RWPE1 (cell line): ENCODE measurements at places on chromosomes 16 and 17.

DNA sequence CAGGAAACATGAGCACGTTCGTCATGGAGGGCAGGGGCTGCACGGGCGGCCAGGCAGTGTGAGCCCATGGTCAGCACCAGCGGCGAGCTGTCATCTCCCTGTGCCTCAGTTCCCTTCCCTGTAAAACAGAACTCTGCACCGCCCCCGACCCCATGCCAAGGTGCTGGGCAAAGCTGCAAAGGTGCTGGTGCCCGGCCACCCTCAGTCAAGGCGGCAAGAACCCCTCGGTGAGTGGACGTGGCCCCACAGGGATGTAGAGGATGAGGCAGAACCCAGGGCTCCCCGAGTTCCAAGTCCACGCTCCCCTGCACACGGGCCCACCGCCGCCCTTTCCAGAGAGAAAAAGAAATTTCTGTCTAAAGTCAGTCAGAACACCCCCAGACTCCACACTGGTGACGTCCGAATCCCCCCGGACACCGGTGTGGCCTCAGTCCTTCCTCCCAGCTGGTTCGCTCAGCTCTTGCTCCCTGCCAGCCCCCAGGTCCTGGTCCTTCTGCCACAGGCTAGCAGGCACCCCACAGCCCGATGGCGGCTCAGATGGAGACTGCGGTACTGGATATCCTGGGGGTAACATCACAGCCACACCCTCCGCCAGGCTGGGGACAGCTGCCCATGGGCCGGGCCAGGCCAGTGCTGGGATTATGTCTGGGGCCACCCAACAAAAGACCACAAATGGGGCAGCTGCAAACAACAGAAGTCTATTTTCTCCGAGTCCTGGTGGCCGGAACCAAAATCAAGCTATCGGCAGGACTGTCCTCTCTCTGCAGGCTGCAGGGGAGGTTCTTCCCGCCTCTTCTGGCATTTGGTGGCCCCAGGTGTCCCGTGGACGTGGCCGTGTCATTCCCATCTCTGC lies 14.4 kb upstream of the BAHCC1 start:
- no peak for DNase-seq

GRCh38 chr16:86998196-86999001 lies 318.8 kb downstream of the C16orf95 start:
- no peak for DNase-seq

DNA sequence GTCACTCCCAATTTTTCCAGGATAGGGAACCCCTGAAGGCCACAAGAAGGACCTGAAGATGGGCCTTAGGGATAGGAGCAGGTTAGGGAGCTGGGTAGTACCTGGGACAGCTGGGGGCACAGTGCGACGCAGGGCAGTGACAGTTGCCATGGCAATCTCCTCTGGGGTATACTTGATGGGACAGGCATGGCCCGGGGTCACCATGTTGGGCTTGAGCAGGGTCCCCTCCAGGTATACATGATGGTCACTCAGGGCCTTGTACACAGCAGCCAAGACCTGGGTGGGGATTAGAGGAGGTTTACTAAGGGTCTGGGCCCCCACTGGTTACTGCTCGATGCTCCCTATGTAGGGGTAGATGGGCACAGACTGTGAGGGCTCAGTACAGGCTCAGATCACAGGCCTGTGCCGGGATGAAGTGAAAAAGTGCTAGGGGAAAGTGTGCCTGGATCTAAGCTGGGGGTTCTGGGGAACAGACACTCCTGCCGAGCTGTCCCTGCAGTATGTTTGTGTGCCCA lies 2.7 kb downstream of the ALDOC start:
- no peak for DNase-seq

DNA sequence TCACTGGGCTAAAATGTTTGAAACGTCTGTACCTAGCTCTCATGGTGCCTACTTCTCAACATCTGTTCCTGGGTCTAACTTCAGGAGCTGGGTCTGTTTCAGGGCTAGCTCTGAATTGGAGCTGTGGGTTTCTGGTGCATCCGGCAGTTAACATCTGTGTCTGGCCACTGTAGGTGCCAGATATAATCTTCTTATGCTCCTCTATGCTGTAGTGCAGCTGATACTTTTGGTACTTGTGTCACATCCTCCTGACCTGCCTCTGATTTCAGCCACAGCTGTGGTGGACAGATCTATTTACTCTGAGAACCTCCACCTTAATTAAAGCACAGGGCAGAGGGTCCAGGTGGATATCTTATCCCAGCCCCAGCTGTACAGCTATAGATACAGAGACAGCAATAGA lies 496.5 kb upstream of the CDH11 start:
- no peak for DNase-seq

DNA sequence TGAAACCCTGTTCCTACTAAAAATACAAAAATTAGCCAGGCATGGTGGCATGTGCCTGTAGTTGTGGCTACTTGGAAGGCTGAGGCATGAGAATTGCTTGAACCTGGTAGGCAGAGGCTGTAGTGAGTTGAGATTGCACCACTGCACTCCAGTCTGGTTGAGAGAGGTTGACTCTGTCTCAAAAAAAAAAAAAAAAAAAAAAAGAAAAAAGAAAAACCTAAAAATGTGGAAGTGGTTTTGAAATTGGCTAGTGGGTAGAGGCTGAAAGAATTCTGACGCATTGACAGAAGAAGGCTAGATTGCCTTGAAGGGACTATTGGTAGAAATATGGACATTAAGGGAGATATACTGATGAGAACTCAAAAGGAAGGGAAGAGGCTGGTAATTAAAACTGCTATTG lies 33.6 kb upstream of the CPPED1 start:
- DNase-seq: no peak
